ENCODE measurements at places on chromosomes 7 and 10. TPM values are rescaled to one million over a fixed set of nuclear protein-coding genes. Genes with fewer than 3 reads are reported as not detected.

DNA sequence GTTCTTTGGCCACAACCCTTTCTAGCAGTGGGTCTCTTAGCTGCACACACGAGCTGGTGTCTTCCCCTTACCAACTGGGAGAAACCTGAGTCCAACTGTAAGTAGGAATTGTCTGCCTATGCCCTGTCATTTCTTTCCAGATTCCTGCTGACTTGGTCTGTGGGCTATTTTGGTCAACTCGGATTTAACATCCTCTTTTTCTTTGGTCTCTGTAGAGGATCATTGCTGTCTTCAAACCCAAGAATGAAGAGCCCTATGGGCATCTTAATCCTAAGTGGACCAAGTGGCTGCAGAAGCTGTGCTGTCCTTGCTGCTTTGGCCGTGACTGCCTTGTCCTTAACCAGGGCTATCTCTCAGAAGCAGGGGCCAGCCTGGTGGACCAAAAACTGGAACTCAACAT, 10.3 kb downstream of the PI4K2A start:
- DNase-seq, result no peak

COL28A1 gene
- not detected for total RNA-seq

DNA sequence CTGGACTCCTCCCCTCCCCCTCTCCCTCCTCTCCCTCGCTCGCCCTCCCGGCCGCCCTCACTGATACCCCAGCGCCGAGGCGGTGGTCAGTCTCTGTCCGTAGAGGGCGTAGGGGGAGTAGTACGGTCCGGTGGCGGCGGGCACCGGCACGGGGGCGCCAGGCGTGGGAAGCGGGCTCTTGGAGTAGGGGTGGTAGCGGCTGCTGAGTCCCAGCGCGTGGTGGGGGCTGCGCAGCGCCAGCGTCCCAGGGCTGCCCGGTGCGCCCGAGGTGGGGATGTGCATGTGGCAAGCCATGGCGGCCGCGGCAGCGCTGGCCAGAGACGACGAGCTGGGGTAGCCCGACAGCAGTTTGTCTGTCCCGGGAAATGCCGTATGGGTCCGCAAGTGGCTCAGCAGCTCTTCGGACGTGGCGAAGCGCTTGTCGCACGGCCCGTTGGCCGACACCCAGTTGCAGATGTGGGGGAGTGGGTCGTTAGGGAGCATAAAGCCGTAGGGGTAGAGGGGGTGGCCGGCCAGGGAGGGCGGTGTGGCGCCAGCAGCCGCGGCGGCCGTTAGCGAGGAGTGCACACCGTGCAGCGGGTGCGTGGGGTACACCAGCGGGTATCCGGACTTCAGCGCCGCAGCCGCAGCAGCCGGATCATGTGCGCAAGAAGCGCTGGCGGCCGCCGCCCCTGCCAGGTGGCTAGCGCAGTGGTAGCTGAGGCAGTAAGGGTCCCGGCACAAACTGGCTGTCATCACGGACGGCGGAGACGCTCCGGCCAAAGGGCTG, 2.7 kb downstream of the ZNF503 start:
- DNase-seq, result no peak

- DNase-seq, result no peak
Measured at GRCh38 chr10:77911535-77912123, 14.9 kb downstream of the DLG5 start.

NEURL1 gene
- not detected for total RNA-seq
